ENCODE measurements at places on chromosomes 13 and 19.

- DNase-seq: peak; percentile 63
Measured at GRCh38 chr19:862581-863314, 3.3 kb downstream of the CFD start.

- no peak for DNase-seq
Measured at GRCh38 chr13:75513271-75513670, 24.4 kb downstream of the COMMD6 start.

DNA sequence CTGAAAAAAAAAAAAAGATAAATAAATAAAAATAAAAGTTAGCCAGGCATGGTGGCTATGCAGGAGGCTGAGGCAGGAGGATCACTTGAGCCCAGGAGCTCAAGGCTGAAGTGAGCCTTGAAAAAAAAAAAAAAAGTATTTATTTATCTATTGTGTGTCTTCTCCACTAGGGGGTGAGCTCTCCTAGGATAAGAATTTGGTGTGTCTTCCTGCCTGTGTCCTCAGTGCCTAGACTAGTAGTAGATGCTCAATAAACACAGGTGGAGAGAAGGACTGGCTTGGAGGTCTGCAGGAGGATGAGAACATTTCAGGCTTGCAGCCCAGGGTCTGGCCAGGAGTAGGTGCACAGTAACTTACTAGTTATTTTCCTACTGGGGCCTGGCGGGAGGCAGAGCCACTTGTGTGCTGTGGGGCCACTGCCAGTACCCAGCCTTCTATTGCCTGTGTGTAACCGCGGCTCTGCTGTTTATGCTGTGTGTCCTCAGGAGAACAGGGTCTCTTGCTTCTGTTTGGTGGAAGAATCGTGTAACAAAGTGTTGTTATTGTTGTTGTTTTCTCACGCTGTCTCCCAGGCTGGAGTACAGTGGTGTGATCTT lies 5.4 kb downstream of the LMTK3 start:
- DNase-seq: no peak

DNA sequence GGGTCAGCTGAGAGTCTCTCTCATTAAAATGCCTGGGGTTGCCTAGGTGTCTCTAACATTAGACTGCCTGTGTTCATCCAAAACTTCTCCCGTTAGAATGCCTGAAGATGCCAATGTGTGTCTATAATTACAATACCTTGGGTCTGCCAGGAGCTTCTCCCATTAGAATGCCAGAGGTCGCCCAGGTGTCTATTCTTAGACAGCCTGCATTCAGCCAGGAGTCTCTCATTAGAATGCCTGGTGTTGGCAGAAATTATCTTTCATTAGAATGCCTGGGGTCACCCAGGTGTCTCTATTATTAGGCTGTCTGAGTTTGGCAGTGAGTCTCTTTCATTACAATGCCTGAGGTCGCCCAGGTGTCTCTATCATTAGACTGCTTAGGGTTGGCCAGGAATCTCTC lies 1560.2 kb downstream of the UQCRFS1 start:
- DNase-seq: no peak

DNA sequence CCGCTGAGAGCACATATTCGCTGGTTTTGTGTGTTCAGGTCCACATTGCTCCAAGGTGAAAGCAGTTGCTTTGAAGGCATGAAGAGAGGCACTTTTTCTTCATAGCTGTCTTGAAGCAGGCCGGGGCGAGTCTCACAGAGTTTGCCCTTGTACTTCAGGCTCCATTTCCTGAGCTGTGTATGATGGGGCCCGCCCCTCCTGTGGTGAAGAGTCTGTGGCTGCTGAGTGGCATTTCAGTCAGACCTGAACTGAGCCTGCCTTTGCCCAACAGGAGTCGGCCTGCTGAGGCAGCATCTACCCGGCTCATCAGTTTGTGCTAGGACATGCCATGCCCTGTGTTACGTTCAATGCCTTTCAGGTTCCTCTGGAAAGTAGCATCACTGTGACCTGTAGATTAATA lies 44.4 kb upstream of the C1QTNF9 start:
- DNase-seq: peak; percentile 46

DNA sequence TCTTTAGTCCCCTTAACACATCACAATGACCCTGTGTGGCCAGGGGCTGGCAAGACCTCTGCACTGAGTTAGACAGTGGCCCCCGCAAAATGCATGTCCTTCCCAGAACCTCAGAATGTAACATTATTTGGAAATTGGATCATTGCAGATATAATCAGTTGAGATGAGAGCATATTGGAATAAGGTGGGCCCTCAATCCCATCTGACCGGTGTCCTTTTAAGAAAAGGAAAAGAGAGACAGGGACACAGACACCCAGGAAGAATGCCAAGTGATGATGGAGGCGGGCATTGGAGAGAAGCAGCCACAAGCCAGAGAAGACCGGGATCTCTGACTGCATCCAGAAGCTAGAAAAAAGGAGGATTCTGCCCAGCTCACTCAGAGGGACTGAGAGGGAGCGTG lies 1.8 kb downstream of the FAM187B start:
- no peak for DNase-seq

DNA sequence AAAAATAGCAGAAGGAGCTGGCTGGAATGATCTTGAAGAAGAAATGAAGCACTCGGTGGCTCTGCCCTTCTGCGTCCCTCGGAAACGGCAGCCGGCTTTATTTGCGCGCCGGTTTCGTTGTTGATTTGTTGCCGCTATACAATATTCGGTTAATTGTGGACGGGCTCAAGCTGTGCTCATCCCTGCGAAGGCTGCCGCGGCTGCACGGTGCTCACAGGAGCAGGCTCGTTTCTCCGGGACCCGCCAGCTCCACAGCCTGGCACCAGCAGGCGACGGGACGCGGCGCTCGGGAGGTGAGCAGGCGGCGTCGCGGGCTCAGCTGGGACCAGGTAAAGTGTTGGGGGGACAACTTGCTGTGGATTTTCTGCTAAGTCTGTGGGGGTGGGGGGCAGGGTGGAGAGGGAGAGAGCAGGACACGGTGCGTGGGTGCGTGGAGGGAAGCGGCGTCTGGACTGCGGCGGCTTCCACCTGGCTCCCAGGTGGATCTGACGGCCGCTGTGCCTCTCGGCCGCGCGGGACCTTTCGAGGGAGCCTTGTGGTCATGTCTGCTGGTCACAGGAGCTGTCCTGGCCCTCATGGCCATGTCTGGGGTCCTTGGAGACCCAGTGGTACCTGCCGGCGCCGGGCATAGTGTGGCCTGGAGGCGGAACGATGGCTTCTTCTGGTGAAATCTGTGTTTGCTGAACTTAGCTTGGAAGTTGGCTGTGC lies 90.9 kb downstream of the TEX29 start:
- no peak for DNase-seq

- DNase-seq: no peak
Measured at GRCh38 chr13:41056194-41056593, 5.1 kb upstream of the WBP4 start.

GRCh38 chr19:15166700-15167099 lies 34.1 kb downstream of the NOTCH3 start:
- DNase-seq: no peak

GRCh38 chr13:50320271-50320862 lies 305.1 kb downstream of the KCNRG start:
- no peak for DNase-seq

DNA sequence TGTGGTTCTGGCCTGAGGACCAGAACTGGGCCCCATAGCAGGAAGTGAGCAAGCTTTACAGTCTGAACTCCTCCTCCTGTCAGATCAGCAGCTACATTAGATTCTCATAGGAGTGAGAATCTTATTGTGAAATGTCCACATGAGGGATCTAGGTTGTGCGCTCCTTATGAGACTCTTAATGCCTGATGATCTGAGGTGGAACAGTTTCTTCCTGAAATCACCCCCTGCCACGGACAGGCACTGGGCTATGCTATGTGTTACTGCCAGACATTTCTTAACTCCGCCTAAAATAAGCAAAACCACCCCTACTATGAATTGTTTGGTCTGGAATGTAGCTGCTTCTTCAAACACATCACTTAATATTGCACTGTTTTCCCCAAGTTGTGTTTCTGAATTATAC lies 4.6 kb downstream of the FBXL3 start:
- no peak for DNase-seq

GRCh38 chr13:113474179-113474578 lies 16.3 kb downstream of the DCUN1D2 start:
- DNase-seq: no peak

DNA sequence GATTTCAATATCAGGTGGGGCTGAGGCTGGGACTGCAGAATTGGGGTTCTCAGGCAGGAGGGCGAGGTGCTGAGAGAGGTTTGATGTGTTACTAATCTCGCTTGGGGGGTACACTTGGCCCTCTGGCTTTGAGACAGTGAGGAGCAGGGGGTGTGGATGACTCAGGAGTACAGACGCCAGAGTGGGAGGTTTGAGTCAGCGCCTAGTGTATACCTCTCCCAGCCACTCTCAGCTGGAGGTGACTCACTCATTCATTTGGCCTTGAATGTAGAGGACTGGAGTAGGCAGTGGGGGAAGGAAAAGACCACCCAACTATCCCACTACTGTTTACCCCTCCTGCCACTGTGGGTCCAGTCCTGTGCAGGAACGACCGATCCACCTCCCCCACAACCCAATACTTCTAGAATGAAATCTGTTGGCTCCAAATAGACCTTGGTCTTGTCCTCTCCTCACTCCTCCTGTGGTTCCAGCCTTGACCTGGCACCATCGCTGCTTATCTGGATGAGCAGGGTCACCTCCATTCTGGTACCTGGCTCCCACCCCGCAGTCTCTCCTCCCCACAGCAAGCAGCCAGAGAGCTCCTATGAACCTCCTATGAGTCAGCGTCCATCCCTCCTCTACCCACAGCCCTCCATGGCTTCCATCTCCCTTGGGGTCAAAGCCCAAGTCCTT lies 20.1 kb upstream of the ZNRF4 start:
- DNase-seq: no peak

DNA sequence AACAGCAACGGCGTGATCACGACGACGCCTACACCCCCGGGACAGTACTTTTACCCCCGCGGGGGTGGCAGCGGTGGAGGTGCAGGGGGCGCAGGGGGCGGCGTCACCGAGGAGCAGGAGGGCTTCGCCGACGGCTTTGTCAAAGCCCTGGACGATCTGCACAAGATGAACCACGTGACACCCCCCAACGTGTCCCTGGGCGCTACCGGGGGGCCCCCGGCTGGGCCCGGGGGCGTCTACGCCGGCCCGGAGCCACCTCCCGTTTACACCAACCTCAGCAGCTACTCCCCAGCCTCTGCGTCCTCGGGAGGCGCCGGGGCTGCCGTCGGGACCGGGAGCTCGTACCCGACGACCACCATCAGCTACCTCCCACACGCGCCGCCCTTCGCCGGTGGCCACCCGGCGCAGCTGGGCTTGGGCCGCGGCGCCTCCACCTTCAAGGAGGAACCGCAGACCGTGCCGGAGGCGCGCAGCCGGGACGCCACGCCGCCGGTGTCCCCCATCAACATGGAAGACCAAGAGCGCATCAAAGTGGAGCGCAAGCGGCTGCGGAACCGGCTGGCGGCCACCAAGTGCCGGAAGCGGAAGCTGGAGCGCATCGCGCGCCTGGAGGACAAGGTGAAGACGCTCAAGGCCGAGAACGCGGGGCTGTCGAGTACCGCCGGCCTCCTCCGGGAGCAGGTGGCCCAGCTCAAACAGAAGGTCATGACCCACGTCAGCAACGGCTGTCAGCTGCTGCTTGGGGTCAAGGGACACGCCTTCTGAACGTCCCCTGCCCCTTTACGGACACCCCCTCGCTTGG lies 966 bp downstream of the JUNB start:
- peak; percentile 64 for DNase-seq

Data from activated CD4-positive, alpha-beta T cell treated with anti-CD3 and anti-CD28 coated beads, Interleukin-2, amount 50 U/mL, for 24 hours (primary cell).